ENCODE measurements at places on chromosomes 4 and X.

DNA sequence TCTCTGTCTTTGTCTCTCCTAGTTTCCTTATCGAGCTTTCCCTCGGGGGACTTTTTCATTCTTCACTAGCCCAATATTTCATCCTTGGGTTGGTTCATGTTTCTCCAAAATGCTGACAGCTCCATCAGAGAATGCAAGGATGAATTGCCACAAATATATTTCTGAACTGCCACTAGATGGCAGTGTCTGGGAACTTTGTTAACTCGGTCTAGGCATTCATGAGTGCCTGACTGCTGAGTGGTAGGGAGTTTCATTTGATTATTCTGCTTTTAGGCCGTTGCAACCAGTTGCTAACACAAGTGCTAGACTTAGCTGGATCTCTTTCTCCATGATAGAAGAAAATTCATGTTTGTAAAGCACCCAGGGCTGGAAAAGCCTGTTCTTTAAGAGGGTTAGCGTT is 73.5 kb upstream of the RAP2C start:
- DNase-seq, result no peak

DNA sequence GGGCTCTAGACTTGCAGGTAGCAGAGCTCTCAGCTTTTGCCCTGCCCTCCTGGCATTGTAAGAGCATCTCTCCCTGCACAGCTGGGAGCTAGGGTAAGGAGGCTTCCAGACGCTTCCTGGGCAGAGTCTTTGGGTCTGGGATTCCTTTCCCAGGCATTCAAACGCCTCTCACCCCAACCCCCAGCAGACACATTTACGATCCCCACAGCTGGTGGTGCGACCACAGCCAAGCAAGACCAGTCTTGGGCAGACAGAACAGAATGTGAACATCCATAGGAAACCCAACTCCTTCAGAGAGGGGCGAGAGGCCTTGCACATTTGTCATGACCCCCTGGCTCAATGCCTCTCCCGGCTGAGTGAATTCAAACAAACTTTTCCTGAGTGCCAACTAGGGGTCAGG is 38.1 kb upstream of the CD99L2 start:
- DNase-seq, result no peak

- DNase-seq, result no peak
These were observed 62.4 kb downstream of the TMEM165 start for GRCh38 chr4:55458164-55458563.

DNA sequence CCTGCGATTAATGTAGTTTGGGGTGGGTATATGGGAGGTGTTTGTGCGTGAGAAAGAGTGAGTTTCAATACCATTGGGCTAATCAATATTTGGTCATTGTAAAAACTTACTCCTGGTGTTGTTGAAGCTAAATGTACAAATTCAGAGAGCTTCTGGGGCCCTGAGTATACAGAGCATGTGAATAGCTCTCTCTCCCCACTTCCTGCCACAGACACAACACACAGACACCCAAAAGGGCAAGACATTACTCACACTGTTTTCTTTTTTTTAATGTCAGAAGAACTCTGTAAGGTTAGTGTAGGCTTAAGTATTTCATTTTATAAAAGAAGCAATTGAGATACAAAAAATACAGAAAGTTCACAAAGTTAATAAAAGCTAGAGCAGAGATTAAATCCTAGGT is 151.3 kb upstream of the KCNIP4 start:
- no peak for DNase-seq

DNA sequence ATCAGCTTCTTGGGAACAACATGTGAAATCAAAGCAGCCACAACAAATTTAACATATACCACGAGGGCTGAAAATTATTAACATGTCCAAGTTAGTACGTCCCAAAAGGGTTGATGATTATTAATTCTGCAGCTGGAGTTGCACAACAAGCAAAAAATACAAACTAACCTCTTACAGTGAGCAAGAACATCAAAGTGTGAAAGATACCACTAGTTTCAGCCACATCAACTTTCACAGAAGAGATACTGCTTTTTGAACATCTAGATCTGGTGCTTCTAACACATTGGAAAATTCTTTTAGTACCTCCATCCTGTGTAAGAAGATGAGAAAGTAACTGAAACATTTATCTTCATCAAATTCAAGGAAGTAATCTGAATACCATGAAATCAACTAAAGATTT is 334.1 kb downstream of the PCDH7 start:
- DNase-seq, result no peak
